Activated CD4-positive, alpha-beta T cell treated with anti-CD3 and anti-CD28 coated beads, Interleukin-2, amount 50 U/mL, for 24 hours (primary cell): ENCODE measurements at places on chromosomes 12 and 14.

DNA sequence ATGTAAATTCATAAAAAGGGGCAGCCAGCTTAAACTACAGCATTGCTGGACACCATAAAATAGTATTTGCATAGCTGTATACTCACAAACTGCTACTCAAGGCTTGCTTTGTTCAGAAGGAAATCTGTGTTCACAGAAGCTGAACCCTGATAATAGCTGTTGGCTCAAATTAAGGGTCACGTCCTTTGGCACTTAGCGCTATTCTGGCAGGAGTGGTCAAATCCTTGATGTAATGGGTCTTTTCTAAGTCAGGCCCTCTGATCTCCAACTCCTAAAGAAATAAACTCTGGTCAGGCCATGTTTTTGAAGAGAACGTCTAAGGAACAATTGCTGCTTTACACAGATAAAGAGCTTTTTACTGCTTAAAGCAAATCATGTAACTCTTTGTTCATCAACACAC is 12.8 kb upstream of the PSMA6 start:
- DNase-seq: no peak

DNA sequence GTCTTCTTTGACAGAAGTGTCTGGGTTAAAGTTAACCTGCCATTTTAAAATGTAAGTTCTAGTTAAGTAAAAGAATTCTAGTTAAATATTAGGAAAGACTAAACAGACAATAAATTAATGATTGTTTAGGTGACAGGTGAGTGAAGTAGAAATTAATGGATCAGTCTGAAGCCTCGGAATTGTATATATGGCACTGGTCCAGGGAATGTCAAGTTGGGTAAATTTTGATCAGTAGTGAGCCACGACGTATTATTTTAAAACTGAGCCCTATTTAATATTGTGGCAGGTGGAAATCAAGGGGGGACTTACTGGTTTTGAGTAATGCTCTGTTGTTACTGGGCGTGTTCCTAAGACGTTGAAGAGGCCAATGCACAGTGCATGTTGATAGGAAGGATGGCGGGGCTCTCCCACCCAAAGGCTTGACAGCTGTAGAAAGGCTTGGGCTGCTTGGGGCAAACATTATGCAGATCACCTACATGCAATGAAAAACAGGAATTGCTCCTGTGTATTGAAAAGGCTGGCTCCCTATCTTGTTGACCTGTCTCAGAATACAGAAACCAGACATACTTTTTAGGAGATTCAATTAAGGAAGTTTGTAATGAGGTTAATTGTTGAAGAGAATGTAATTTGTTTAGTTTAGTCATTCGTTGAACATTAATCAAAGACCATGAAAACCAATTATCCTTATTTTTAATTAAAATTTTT is 5.9 kb upstream of the PPFIBP1 start:
- no peak for DNase-seq

- no peak for DNase-seq
Measured at GRCh38 chr12:129839679-129840078, 64.1 kb downstream of the TMEM132D start.

- DNase-seq: no peak
Measured at GRCh38 chr12:94336211-94336925, 123.3 kb downstream of the CEP83 start.

GRCh38 chr12:105110851-105111250 is 3.3 kb downstream of the WASHC4 start:
- DNase-seq: no peak

- no peak for DNase-seq
Measured at GRCh38 chr14:100256339-100256895, 17.5 kb downstream of the YY1 start.

DNA sequence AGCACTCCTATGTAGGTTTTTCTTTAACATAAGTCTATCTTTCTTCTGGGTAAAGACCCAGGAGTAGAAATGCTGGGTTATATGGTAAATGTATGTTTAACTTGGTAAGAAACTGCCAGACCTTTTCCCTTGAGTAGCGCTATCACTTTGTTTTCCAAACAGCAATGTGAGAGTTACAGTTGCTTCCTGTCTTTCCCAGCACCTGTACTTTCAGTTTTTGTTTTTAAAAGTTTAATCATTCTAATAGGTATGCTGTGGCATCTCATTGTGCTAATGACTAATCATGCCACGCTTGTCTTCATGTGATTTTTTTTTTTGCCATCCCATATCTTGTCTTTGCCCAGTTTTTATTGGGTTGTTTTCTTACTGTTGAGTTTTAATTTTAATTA is 28.1 kb downstream of the GIT2 start:
- DNase-seq: no peak

GRCh38 chr12:99498756-99499155 is 148.8 kb upstream of the GARIN6 start:
- no peak for DNase-seq

GRCh38 chr12:102016472-102016871 is 45.3 kb downstream of the WASHC3 start:
- no peak for DNase-seq

- DNase-seq: no peak
Measured at GRCh38 chr14:27384124-27384523, 786.3 kb upstream of the NOVA1 start.

DNA sequence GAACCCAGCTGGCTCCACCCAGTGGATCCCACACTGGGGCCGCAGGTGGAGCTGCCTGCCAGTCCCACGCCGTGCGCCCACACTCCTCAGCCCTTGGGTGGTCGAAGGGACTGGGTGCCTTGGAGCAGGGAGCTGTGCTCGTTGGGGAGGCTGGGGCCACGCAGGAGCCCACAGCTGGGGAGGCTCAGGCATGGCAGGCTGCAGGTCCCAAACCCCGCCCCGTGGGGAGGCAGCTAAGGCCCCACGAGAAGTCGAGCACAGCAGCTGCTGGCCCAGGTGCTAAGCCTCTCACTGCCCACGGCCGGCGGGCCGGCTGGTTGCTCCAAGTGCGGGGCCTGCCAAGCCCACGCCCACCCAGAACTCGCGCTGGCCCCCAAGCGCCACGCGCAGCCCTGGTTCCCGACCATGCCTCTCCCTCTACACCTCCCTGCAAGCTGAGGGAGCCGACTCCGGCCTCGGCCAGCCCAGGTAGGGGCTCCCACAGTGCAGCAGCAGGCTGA is 56.2 kb downstream of the ANO2 start:
- DNase-seq: no peak
